ENCODE measurements at places on chromosomes 11 and 22.
A peak's percentile ranks its signal among the peaks of the same experiment; 100 is the strongest.

DNA sequence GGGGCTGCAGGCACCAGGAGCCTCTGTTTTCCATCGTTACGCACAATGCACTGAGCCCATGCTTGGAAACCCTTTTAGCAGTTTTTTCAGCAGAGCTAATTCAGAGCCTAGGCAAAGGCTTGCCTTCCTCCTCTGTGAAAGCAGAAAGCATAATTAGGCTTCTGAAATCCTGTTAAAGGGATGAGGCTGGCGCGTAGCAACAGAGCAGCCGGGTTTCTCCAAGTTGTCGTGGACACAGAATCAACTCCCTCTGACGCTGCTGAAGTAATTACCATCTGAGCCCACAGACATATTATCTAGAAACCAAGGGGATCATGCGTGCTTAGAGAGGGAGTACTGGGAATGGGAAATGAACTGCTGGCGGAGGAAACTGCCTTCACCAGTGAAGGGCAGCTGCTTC, 85.4 kb downstream of the MYO18B start:
- DNase-seq: no peak

- DNase-seq: peak; percentile 76
These were observed 6.4 kb downstream of the LTBP3 start for GRCh38 chr11:65551572-65552387.

GRCh38 chr11:31500560-31500959, 8.9 kb downstream of the IMMP1L start:
- no peak for DNase-seq

DNA sequence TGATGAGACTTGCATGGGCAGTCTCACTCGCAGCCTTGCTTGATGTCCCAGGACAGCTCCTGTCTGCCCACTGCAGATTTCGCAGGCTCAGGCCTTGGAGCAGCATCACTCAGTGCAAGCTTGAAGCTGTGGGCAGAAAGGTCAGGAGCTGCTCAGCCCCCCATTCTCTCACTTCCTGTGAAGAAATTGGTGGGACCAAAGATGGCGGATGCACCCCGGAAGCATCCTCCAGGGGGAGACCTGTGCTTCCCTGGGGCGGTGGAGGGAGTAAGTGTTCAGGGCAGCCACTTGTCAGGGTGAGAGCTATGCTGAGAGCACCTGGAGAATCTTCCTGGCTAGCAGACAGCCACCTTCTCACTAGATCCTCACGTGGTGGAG, 11.3 kb downstream of the PLAAT2 start:
- peak; percentile 39 for DNase-seq

GRCh38 chr11:134535029-134536025, 123.3 kb upstream of the B3GAT1 start:
- no peak for DNase-seq

DNA sequence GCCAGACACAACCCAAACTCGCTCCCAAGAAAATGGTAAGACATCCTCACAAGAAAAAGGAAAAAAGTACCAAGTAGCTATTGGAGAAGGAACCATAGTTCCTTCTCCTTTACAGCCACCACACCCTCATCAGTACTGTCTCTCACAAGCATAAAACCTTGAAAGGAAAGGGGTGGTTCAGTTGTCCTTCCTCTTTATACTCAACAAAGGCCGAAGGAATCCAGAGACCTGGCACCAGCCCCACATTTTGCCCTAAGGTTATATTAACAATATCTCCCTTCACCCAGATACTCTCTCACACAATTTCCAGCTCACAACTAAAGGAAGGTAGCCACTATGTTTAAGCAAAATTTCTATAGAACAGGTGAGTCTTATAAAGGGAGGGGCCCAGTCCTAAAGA, 8.5 kb downstream of the FHIP1B start:
- no peak for DNase-seq

DNA sequence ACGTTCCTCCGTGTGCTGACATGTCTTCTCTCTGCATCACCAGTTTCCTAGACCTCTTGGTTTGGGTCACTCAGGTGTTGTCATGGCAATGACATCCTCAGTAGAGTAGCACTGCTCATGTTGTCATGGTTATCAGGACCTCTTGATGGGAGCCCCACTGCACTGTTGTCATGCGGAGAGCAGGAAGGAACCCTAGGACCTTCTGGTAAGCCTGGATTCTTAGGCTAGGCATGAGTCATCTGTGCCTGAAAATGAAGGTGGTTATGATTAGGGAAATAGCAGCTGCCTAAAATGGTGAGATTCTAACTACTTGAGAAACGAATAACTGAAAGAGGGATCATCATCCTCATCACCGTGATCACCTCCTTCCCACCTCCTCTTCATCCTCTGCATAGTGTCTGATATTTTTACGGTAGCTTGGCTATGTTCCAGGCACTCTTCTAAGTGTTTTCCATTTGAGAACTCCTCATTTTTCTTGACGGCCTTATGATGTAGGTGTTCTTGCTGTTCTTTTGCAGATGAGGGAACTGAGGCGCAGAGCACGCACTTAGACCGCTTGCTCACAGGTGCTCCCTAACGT, 858.4 kb downstream of the NTM start:
- no peak for DNase-seq

- no peak for DNase-seq
These were observed 292.3 kb downstream of the METTL15 start for GRCh38 chr11:28400331-28401100.

DNA sequence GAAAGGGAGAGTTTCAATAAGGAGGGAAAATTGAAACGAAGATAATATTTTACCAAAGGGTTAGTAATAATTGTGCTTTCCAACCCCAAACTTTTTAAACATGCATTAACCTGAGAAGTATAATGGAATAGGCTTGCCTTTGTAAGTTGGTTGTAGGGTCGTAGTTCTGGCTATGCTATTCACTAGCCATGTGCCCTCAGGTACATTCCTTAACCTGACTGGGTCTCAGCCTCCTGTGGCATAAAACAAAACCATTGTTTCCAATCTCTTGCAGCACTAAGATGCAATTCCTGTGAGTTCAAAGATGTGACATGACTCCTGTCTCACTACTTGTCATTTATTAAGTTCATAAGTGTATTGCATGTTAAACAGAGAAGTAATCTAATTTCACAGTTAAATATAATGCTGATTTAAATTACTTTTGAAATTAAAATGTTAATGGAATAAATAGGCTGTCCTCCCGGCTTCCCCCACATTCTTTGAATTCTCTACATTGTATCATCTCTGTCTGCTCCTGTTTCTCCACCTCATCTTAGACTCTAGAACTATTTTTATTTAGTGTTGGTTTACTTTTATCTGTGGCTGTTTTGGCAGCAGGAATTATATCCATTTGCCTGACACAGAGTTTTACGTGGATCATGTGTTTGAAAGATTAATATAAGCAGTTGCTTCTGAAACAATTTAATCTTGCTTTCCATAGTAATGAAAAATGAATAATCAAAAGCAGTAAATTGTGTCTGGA, 216.3 kb downstream of the FAT3 start:
- DNase-seq: no peak

- no peak for DNase-seq
These were observed 67.9 kb downstream of the DKK3 start for GRCh38 chr11:11940551-11940950.

GRCh38 chr11:130313383-130314183, 1.1 kb downstream of the ZBTB44 start:
- DNase-seq: no peak

- no peak for DNase-seq
These were observed 76.6 kb downstream of the USP35 start for GRCh38 chr11:78265326-78265725.

- DNase-seq: no peak
These were observed 5.5 kb downstream of the CEP57 start for GRCh38 chr11:95795627-95796295.

GRCh38 chr11:11622340-11622706, 518 bp upstream of the GALNT18 start:
- DNase-seq: no peak

- DNase-seq: peak; percentile 50
These were observed 51.9 kb downstream of the IGLL1 start for GRCh38 chr22:23527971-23528740.

DNA sequence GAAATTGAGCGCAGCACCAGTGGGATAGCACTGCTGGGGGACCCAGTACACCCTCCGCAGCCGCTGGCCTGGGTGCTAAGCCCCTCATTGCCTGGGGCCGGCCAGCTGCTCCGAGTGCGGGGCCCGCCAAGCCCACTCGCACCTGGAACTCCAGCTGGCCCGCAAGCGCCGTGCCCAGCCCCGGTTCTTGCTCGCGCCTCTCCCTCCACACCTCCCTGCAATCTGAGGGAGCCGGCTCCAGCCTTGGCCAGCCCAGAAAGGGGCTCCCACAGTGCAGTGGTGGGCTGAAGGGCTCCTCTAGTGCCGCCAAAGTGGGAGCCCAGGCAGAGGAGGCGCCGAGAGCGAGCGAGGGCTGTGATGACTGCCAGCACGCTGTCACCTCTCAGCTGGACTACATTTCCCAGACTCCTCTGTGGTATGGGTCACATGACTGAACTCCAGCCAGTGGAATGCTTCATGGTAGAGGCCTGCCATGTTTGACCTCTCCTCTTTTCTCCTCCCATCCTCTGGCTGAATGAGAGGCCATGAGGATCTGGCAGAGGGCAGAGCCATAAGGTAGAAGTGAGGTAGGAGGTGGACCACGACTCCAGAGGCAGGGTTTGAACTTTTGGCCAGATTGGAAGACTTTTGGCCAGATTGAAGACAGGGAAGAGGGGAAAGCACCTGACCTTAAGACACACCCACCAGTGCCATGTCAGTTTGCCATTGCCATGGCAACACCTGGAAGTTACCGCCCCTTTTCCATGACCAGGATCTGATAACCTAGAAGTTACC, 6.2 kb downstream of the MRGPRD start:
- no peak for DNase-seq

DNA sequence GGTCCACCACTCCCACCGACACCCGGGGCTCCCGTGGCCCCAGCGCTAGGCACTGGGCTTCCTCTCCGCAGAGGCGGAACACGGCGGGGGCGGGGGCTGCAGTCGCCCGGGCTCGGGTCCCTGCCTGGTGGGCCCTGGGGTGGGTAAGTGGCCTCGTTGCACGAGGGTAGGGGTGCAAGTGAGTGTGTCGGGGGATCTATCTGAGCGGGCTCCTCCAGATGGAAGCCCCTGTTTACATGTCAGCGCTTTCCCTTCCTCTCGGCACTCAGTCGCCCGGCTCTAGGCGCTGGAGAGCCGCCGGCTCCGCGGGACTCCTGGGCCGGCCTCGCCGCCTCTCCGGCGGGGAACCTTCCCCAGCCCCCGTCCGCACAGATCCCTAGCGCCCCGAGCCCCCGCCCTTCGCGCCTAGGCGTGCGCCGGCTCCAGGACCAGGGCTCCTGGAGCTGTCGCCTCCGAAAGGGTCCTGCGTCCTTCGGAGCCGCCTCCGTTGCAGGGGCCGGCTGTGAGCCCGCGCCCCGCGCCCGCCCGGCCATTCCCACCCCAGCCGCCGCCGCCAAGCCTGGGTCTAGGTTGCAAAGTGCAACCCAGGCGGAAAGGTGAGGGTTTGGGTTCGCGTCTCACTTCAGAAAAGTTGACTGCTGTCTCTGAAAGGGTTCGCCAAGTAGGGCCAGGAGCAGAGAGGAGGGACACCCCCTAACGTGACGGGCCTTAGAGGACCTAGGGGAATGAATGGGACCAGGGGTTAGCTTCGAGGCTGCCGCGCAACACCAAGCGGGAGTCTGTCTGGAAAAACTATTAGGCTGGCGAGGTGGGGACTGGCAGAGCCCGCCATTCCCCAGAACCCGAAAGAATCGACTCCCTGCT, 978 bp downstream of the FLI1 start:
- peak; percentile 19 for DNase-seq

- DNase-seq: no peak
These were observed 1.1 kb upstream of the TSGA10IP start for GRCh38 chr11:65944191-65944590.

- no peak for DNase-seq
These were observed 582.9 kb downstream of the BRD1 start for GRCh38 chr22:49244466-49245420.

GRCh38 chr11:130553306-130553705, 104.9 kb downstream of the ADAMTS15 start:
- DNase-seq: no peak

DNA sequence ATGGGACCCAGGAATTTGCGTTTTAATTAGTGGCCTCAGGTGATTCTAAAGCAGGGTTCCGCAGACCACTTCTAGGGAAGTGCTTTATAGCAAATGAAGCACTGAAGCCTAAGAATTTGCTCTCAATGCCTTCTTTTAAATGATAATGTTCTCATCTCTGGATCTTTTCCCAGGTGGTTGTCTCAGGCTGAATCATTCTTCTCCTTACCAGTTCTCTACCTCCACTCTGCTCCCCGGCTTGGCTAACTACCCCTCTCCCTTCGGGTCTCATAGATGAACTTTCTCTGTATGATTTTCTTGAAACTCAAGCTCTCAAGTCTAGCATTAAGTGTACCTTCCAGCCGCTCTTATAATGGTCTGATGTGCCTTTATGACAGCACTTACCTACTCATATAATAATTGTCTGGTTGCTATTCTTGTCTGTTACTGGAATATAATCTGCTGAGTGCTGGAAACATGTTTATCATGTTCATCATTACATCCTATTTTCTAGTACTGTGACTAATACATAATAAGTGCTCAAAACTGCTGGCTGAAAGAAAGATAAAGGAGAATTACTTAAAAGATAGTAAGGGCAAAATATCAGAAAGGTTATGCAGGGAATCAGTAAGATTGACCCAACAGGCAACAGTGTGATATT, 195.9 kb upstream of the SESN3 start:
- no peak for DNase-seq

- no peak for DNase-seq
These were observed 126.6 kb downstream of the DSCAML1 start for GRCh38 chr11:117670443-117670842.

- no peak for DNase-seq
These were observed 10.7 kb downstream of the NDUFV1 start for GRCh38 chr11:67617243-67617953.

- DNase-seq: peak; percentile 19
These were observed 57.7 kb downstream of the TRAF6 start for GRCh38 chr11:36452236-36452940.

GRCh38 chr11:76131142-76131541, 75.2 kb downstream of the WNT11 start:
- no peak for DNase-seq

GRCh38 chr22:46025973-46026898, 49.3 kb upstream of the WNT7B start:
- DNase-seq: no peak

- no peak for DNase-seq
These were observed 164.0 kb upstream of the SYT13 start for GRCh38 chr11:45450189-45450588.

DNA sequence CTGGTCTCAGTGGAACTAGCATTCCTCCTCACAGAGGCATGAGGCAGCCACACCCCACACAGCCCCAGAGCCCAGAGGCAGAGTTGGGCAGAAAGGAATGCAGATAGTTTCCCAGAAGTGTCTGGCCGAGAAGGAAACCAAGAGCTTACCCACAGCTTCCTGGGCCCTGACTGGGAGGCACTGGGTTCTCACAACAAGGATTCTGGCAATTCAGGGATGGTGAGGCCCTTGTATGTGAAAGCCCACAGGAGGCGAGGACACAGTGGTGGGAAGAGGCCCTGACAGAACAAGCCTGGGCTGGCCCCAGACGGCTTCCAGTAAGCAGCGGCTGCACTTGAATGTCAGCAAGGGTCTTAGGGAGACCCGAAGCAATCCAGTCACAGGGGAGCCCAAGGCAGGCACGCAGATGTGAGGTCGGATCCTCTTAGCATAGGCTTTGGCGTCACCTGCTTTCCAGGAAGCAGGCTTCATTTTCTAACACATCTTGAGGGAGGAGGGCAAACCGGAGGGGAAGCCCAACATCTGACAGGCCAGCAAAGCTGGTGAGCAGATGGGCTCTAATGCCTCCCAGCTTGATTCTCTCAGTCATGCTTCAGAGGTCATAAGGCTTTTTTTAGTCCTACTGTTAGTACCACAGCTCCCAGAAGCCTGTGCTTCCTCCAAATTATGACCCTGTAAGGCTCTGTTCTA, 78.3 kb upstream of the AKIP1 start:
- DNase-seq: no peak

Data from CD4-positive, alpha-beta T cell treated with Interleukin-1 beta for 1 hour (primary cell).